ENCODE measurements at places on chromosomes 7 and 10.

- no peak for DNase-seq
These were observed 32.1 kb upstream of the SLC26A4 start for GRCh38 chr7:107628461-107629064.

- no peak for DNase-seq
These were observed 34.0 kb downstream of the BRI3 start for GRCh38 chr7:98315318-98315993.

GRCh38 chr10:95248989-95249388 lies 41.8 kb downstream of the PDLIM1 start:
- no peak for DNase-seq

GRCh38 chr7:107196834-107197610 lies 28.2 kb downstream of the HBP1 start:
- DNase-seq: no peak

- DNase-seq: no peak
These were observed 173.3 kb upstream of the ZMIZ1 start for GRCh38 chr10:78895469-78895868.

DNA sequence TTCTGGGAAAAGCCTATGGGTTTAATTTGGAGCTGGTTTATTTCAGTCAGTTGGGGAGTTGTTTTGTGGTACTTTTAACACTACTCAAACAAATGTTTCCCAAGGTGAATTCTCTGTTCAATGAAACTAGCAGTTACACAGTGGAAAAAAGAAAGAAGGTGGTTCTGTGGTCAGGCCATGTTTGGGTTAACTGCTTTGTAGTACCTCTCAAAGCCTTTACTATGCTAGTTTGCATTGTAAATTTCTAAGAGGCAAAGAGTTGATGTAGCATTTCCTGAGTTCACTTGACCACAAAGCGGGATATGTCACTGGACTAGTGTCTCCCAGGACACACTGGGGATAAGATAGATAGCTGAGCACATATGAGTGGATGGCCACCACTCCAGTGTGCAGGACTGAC lies 145.4 kb downstream of the KIF20B start:
- no peak for DNase-seq

DNA sequence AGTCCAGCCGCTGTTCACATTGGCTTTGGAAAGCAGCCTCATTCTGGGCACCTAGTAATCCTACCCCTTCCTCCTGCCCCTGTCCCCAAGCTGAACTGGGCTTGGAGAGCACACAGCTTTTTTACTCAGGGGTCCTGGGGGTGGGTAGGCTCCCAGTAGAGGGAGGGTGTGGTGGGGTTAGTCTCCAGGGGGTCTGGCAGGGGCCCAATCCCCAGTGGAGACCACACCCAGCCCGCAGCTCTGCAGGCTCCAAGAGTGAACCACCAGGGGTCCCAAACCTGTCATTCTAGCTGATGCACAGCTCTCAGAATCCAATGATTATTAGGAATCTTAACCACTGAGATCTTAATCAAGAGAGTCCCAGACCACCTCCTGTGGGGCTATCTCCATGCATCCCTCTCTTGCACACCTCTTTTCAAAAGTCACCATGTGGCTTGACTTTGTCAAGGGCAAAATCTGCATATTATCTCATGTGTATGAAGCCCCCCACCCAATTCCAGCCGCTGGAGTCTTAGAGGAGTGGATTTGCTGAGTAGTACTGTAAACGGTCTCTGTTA lies 2.7 kb downstream of the HOXA11 start:
- no peak for DNase-seq

- no peak for DNase-seq
These were observed 82.2 kb upstream of the CXCL12 start for GRCh38 chr10:44467090-44467489.

GRCh38 chr10:103688491-103688890 lies 166.9 kb downstream of the SH3PXD2A start:
- no peak for DNase-seq

GRCh38 chr7:36349626-36350025 lies 40.0 kb upstream of the ANLN start:
- no peak for DNase-seq

DNA sequence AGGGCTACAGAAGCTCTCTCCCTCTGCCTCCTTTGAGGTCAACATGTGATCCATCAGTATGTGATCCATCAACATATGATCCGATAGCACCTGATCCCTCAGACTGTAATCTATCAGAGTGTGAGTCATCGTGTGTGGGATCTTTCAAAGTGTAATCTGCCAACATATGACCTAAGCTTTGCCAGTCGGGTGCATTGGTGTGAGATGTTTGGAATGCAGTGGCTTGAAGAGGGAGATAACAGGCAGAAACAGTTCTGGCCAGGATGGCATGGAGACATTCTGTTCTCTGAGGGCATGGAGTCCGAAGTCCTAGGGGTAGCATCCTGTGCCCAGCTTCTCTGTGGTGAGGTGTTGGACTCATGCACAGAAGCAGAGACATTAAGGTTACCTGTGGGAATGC lies 217.7 kb upstream of the ETV1 start:
- no peak for DNase-seq

- DNase-seq: no peak
These were observed 63.4 kb downstream of the HPSE2 start for GRCh38 chr10:99172128-99172738.

DNA sequence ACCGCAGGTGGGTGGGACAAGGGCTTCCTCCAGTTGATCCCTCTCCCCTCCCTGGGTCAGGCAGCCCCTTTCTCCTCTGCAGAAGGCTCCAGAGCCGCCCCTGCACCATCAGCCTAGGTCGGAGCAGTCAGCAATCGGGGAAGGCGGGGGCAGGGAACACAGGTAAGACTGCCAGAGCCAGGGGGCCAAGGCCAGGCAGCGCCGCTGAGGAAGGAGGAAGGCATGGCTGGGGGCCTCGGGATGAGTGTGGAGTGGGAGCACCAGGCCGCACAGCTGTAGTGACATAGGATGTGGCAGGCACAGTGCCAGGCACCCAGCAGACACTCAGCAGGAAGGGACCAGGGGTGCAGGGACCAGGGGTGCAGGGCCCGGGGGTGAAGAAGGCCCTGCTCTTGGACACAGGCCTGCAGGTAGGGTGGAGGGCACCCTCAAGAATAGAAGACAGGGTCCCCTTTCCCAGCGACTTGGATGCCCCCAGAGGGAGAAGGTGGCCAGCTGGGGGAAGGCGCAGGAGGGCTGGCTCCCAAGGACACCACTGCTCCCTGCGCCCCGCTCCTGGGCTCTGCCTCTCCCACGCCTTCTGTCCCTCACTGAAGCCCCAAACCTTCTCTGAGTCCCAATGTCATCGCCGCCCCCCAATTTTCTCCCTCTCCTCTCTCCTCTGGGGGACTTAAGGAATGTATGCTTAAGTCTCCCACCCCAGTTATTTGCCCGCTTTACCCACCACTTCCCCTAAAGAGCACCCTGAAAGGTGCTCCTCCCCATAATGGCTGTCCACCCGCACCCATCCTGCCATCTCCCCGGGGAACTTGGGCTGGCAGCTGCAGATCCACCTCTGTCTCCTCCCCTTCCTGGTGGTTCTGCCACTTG lies 38.5 kb downstream of the CAMK2B start:
- DNase-seq: no peak

- DNase-seq: peak; percentile 35
These were observed 58.0 kb upstream of the STRIP2 start for GRCh38 chr7:129376076-129376777.

Data from SW 1271 (cell line).